ENCODE measurements at places on chromosomes 2 and 18.

- no peak for DNase-seq
Measured at GRCh38 chr2:863732-864450, 86.8 kb upstream of the SNTG2 start.

GRCh38 chr2:71003966-71004755, 9.5 kb upstream of the TEX261 start:
- DNase-seq, result no peak

DNA sequence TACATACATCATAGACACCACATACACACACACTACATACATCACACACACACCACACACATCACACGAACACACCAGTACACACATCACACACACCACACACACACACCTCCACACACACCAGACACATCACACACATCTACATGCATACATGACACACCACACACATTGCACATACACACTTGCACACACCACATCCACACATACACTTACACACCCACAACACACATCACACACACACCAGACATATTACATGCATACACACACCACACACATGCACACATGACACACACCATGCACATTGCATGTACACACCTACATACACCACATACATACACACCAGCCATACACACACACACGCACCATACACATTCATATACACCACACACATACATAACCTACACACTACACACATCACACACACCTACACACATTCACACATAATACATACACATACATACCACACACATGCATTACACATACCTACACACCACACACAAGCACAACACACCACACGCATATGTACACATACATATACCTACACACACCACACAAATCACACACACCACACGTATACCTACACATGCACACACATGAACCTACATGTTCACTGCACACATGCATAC, 156.5 kb downstream of the NDUFA10 start:
- DNase-seq, result no peak

GRCh38 chr2:134155134-134155533, 98.7 kb upstream of the MGAT5 start:
- DNase-seq, result no peak

GRCh38 chr2:222309766-222310165, 11.0 kb upstream of the PAX3 start:
- DNase-seq, result no peak

DNA sequence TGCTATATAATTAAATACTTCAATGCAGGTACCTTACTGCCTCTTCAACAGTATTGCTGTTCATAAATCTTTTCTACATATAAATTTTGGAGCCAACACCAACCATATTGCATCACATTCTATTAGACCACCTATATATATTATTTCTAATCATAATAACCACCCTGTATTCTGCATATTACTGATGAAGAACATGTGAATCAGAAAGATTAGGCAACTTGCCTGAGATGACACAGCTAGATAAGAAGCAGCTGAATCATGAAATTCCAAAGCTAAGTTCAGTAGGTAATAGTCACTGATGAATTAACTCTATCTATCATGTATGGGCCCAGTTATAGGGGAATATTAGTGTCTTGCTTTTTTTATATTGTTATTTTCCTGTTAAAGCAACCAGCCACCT, 161.8 kb downstream of the AGPS start:
- DNase-seq, result no peak

DNA sequence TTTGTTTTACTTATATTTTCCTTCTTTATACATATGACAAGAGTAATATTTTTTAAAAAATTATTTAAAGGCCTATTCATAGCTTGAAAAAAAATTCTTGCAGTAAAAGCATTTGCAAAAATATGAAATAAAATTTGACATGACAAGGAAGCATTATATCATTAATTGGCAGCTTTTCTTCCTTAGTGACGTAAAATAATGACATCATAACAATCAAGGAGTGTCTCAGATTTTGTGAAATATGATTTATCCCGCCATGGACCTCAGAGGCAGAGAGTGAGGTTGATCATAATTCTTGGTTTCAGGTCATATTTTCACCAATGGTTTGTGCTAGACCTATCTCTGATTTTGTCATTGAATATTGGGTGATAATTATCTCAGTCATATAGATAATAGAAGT, 176.0 kb downstream of the MIB1 start:
- no peak for DNase-seq

GRCh38 chr18:512957-513356, 12.5 kb upstream of the COLEC12 start:
- no peak for DNase-seq
